T-helper 1 cell (primary cell): ENCODE measurements at places on chromosomes 5 and 9.

DNA sequence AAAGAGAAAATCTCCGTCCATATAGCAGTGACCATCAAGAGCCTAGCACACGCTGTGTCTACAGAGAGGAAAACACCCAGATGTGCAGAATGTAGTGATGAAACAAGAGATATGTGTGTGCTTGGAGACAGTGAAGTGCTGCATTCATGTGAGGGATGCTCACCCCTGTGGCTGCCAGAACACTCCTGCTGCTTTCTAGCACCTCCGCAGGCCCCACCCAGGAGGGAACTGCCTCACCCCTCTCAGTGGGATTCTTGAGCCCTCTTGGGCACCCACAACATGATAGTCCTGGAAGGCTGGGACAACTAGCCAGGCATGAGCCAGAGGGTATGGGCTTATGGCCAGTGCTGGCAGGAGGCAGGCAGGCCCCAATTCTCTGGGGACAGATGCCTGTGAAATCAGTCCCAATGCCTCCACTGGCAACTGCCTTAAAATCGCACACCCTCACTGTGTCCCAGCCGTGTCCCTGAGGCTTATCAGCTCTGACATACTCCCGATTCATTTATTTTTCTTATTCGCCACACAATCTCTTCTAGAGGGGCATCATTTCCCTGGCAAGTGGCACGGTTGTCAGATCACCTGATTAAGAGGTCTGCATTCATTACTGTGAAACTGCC, 73.2 kb upstream of the FSTL4 start:
- DNase-seq, result no peak

GRCh38 chr9:3875361-3876132, 349.7 kb upstream of the RFX3 start:
- DNase-seq, result no peak

- DNase-seq, result no peak
Measured at GRCh38 chr5:1778138-1779020, 21.3 kb downstream of the MRPL36 start.

DNA sequence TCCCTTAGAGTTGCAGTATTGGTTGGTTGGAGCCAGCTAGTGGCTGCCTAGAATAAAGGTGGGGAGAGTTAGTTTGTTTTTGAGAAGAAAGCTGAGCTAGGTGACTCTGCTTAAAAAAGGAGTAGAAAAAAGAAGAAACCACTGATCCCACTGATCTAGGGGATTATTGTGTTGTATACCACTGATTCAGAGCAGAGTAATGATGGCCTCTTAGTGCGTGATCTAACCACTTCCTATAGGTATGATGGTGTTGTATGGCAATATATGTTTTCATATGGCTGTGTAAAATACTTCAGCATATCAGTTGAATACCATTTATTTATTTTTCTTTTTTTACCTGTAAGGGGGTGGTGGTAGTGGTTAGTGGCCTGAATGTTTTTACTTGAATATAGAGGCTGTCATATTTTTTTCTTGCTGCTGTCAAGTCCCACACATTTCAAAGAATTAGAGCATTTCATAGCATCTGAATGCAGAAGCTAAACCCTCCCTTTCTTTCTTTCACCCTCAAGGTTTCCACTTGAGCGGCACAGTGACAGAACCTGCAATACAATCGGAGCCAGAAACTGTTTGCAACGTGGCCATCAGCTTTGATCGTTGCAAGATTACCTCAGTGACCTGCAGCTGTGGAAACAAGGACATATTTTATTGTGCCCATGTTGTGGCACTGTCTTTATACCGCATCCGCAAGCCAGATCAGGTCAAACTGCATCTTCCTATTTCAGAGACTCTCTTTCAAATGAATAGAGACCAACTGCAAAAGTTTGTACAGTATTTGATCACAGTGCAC, 140.3 kb downstream of the ZSWIM6 start:
- no peak for DNase-seq

- no peak for DNase-seq
Measured at GRCh38 chr5:7347377-7347776, 48.6 kb upstream of the ADCY2 start.

- DNase-seq, result peak; percentile 38
Measured at GRCh38 chr9:6413365-6414246, 607 bp downstream of the UHRF2 start.

- DNase-seq, result no peak
Measured at GRCh38 chr5:72093217-72093616, 14.1 kb upstream of the MAP1B start.

DNA sequence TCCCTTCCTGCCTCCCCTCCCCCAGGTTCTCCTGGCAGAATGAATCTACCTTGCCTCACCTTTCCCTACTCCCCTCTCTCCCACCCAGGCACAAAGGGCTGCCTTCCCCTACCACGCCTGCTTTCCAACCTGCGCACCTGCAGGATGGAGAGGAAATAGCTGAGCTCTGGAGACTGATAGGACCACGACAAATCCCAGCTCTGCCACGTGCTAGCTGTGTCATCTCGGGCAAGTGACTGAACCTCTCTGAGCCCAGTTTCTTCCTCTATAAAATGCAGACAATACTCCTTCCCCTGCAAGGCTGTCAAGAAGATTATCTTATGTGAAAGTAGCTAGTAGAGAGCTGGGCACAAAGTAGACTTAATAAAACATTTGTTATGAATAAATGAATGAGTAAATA, 31.2 kb upstream of the PTGS1 start:
- no peak for DNase-seq

DNA sequence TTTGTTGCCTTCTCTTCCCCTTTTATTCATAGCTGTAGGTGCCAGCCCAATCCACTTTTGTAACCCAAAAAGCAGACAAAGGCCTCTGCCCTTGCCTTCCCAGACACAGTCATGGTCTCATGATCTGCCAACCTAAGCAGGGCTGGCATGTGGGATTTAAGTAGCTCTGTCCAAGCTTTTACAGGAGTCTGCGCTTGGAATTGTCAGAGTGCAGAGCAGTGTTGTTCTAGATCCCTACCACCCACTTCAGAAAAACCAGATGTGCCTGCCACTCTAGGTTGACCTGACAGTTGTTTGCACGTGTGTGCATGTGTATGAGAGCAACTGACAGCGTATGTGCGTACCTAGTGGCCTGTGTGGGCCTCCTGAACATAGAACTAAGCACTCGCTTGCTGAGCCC, 87.8 kb upstream of the SPRY4 start:
- no peak for DNase-seq

- no peak for DNase-seq
Measured at GRCh38 chr5:66744040-66744439, 147.8 kb downstream of the MAST4 start.

DNA sequence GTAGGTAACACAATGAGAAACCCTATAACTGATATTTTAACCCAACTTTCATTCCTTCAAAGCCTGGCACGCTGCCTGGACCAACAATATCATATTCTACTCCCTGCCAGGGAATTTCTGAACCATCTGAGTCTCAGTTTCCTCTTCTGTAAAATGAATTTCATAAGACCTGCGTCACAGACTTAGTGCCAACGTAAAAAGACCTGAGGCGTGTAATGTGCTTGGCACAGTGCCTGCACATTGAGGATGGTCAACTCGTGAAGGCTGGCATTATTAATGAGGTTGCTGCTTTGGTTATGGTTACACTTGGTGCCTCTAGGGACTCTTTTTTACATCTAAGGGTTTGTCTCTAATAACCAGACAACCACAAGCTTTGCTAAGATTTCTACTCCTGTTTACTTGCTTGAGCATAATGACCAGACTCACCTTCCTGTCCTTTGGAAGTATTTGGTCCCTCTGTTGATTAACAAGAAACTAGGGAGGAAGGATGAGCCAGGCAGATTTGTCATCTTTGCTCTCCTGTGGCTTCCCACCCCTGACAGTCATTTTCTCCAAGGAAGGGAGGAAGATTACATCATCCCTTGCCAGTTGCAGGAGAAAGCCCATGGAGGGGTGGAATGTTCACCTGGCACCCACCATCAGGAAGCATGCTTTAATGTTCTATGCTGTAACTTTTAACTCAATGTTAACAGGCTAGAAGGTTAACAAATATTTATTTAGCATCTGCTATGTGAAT, 79.0 kb downstream of the PAPPA start:
- DNase-seq, result no peak

GRCh38 chr5:78287833-78288232, 6.7 kb downstream of the AP3B1 start:
- DNase-seq, result no peak

DNA sequence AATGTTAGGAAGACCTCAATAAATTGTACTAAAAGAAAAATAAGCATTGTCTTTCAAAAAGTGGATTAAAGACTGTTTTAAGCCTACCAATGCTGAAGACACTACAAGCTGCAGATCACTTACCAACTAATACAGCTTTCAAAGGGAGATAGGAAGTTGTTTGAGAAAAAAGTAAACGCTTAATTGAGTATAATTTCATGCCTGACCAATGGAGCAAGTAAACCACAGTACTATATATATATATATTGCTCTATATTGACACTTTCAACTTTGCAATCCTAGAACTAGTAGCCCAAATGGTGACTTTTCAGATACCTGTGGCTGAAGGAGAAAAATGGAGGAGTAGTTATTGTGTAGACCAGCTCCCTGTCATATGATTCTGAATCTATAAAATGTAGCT, 85.7 kb downstream of the FREM1 start:
- DNase-seq, result no peak

DNA sequence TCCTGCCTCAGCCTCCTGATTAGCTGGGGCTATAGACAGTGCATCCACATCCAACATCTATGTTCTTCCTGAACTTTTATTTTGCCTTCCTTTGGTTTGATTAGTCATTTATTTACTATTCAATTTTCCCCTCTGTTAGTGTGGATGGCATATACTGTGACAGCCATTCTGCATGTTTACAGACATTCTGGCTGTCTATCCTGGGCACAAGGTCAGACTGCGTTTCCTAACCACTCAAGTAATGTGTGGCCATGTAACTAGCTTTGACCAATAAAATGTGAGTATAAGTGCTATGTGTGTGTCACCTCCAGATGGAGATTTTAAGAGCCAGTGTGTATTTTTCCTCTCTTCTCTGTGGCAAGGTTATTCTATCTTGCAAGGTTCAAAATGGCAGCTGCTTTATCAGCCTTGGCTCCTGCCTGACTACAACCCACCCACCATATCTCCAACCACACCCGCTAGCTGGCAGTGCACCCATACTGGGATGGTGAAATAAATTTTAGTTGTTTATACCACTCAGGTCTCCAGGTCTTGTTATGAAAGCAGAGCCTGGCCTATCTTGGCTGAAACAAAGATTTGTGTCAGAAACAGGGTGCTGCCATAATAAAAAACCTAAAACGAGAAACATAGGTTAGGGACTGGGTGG, 32.2 kb downstream of the PDE6A start:
- no peak for DNase-seq

- no peak for DNase-seq
Measured at GRCh38 chr5:93385655-93386054, 195.4 kb downstream of the NR2F1-AS1 start.

DNA sequence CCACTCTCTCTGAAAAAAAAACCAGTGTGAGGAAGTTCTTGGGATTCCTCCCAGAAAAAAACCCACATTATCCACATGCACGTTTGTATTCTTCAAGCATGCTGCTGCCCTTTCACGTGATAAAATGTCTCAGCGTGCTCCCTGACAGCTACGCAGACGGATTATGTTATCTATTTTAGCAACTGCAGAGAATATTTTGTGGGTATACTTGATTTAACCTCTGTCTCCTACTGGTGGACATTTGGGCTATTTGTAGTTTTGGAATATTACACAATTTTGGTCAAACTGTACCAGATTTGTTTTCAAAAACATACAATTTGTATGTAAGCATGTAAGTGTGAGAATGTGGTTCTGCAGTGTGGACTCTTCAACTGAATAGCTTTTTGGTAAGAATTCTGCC, 10.7 kb downstream of the PRRC2B start:
- DNase-seq, result no peak

DNA sequence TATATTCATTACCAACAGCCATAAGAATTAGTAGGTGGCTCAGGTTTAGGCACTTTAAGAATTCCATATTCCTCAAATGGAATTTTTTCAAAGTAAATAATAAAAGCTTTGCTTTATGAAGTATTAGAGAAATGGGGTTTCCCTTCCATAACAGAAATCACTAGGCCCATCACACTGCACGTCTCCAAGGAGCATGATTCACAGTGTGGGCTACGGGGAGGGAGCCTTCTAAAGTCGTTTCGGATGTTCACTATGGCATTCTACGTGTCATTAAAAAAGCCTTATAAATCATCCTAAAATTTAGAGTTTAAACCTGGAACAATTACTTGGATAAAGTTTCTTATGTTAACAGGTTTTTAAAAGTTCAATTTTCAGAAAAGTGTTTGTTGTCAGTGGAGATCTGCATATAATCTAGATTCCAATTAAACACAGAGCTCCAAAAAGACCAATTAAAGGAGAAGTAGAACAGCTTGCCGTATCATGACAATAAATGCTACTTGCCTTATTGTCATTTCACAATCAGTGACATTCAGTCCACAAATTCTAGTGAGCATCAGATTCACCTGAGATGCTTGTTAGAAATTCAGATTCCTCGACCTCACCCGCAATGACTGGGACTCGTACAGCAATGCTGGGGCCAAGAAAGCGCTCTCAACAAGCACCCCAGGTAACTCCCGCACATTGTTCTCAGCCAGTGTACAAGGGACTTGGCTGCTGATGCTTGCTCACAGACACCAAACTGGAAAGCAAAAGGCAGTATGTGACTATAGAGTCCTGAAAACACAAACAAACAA, 115.7 kb downstream of the NFIB start:
- DNase-seq, result no peak

DNA sequence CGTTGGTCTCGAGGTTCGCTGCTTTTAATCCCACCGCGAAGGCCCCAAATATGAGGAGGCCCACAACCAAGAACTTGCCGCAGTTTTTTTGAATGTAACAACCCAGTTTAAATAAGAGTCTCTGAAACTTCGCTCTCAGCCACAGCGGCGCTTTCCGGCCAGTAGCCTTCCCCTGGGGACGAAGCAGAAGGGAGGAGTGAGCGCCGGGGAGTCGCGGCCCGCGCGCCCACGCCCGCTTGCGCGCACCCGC, 10.4 kb downstream of the PTCH1 start:
- no peak for DNase-seq

GRCh38 chr5:168288349-168289245, 2.8 kb upstream of the WWC1 start:
- DNase-seq, result no peak

DNA sequence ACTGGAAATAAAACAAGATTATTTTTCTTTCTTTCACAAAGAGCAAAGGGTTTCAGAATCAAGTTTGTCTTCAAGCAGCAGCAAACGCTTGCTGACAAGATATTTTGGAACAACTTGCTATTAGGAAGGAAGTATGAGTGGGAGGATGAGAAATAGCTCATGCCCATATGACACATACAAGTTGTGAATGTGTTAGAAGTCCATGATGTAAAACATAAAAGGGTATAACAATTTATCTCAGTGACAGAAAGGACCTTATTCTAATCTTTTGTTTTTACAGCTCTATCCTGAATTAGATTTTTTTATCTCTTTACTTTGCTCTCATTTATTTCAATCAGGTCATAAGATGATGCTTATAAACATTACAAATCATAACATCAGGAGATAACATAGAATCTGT, 516.6 kb upstream of the MEF2C start:
- DNase-seq, result no peak
